CD4-positive, alpha-beta T cell treated with Interferon gamma for 1 hour (primary cell): ENCODE measurements at places on chromosomes 1 and 21.
A peak's percentile ranks its signal among the peaks of the same experiment; 100 is the strongest.

DNA sequence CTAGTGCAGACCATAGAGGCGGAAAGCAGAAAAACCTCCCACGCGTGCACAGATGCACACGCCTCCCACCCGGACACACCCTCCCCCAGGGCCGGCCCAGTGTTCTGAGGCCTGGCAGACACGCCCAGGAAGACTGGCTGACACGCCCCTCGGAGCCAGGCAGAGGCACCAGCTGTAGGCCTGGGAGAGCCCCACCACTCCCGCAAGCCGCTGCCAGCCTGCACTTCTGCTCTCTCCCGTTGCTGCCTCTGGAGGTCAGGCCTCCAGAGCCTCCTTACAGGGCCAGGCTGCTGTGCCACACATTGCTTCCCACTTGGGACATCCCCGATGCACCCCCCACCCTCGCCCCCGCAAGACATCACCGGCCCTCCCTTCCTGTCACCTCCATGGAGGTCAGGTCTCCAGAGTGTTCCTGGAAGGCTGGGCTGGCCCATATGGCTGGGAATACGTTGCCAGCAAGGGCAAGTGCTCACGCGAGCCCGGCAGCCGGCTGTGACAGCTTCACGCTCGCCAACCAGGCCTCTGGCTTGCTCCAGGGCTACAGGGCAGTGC, 40.4 kb downstream of the CASZ1 start:
- peak; percentile 62 for DNase-seq

- DNase-seq: no peak
These were observed 124.8 kb downstream of the AK5 start for GRCh38 chr1:77406661-77407060.

DNA sequence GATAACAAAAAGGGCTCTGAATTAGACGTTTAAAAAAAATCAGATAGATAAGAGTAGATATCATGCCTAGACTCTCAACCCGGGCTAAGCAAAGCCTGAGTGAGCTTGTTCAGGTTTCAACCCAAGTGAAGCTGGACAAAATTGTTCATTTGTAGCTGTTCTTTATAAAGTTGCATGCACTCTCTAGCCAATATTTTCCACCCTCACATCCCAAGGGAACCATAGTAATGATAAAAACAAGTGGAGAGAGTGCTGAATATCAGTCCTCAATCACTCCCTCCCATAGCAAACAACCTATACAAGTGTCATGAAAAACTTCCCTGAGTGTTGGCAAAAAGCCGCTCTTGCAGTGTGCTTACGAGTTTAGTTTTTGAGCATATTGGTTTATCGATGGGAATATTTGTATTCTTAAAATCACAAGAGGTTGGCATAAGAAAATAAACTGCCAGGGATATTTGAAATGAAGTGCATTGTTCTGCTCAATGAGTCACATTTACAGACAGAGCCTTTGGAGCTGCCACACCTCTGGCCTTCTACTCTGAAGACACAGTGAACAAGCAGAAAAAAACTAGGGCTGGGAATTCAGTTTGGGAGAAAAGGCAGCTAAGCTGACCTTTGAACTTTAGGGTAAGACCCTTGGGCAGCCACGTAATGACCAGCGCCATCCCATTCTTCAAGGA, 2.2 kb upstream of the CLCA2 start:
- no peak for DNase-seq

DNA sequence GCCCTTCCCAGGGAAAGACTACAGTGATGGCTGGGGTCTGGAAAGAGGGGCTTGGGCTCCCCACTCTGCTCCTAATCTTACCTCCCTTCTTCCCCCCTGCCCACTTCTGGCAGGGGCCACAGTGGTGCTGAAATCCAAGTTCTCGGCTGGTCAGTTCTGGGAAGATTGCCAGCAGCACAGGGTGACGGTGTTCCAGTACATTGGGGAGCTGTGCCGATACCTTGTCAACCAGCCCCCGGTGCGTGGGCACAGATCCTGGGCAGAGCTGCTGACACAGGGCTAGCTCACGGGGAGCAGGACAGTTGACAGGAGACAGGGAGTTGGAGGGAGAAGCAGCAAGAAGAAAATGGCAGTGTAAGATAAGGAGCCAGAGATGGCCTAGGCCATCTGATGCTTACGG, 2.4 kb downstream of the SLC27A3 start:
- DNase-seq: no peak

DNA sequence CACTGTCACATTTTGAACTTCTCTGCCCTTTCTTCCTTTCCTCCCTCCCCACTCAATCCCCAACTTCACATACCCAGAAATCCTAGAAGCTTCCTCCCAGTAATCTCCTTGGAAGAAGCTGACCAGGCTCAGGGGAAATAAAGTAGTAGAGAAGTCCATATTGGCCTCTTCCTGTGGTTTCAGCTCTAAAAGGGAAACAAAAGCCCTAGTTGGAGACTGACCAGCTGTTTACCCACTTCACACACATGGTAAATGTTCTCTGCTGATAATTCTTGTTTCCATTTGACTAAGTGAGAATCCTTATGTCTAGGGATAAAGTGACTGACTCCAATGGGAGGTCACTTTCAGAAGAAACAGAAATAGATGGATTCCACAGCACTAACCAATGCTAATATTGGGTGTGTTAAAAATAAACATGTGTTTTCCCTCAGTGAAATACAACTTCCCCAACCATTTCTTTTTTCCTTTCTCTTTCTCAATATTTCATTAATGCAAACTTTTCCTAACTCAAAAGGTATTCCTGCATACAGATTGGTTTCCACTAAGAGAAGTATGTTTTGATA, 178.9 kb upstream of the DPT start:
- DNase-seq: no peak

GRCh38 chr1:226674892-226675714, 64.0 kb downstream of the ITPKB start:
- peak; percentile 87 for DNase-seq

DNA sequence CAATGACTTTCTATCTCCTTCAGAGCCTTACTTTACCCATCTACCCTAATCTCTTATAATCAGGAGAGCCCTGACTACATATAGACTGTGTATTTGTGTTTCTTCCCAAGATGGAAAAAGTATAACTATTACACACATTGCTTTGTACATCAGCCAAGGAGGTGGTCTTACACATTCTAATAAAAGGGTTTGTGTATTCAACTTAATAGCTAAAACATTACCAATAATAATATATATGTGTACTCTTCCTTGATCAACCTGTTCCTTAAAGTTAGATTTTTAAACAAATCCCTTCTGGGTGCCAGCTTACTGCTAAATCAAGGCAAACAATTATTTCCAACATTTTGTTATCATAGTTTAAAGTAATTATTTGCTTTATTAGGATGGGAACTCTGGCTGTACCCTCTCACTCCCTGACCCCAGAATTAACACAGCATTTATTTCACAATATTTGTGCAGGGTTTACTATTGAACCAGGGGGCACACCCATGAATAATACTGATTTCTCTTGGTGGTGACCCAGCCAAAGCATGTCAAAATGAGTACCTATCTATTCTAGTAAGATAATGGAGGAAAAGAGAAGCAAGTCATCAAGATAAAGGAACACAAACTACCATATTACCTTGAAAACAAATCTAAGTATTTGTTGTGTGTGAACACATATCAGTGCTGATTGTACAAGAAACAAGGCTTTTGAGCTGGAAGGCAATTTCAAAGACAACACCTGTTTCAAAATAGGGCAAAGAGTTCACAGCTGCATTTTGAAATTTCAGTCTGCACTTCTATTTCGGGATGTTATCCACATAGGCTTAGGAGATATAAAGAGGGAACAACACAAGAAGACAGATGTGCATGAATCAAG, 30.1 kb upstream of the SLC45A3 start:
- DNase-seq: no peak
